ENCODE measurements at places on chromosomes 3 and 15.

GRCh38 chr3:170961616-170962400 is 53.4 kb upstream of the EIF5A2 start:
- no peak for DNase-seq

DNA sequence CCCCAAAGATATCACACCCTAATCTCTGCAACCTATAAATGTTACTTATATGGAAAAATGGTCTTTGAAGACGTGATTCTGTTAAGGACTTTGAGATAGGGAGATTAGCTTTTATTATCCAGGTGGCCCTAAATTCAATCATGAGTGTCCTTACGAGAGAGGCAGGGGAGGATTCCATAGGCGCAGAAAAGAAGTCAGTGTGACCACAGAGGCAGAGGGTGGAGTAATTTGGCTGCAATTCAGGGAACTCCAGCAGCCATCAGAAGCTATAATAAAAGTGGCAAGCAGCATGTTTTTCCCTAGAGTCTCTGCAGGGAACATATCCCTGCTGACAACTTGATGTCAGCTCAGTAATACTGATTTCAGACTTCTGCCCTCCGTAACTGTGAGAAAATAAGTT is 315.2 kb upstream of the ROBO2 start:
- no peak for DNase-seq

GRCh38 chr3:172294223-172294806 is 153.9 kb downstream of the GHSR start:
- no peak for DNase-seq

DNA sequence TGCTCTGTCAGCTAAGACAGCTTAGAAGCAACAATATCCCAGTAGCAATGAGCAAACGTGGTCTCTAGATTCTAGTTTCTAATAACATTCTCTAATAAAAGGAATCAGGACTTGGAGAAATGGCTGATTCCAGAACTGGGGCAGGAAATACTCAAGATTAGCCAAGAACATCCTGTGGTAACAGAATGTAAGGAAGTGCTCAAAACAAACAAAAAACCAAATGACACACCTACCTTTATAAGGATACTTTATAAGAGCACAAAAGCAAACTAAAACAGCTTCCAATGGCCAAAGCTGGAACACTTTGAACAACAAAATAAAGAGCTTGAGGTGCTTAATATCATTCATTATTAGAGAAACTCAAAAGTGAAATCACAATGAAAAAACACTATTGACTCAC is 33.1 kb upstream of the EIF5A2 start:
- no peak for DNase-seq

GRCh38 chr15:25508369-25509002 is 69.7 kb upstream of the UBE3A start:
- no peak for DNase-seq

Data from testis (tissue), 5 donors.